Bladder microvascular endothelial cell (primary cell): ENCODE measurements at places on chromosomes 4 and X. TPM values are rescaled to one million over a fixed set of nuclear protein-coding genes. Genes with fewer than 3 reads are reported as not detected.

Gene HELQ
- 9.1 and 18.4 TPM in 2 replicates for total RNA-seq

Gene UGT8
- not detected in 2 replicates for total RNA-seq

Gene ADAMTS3
- 0.65 and 2.7 TPM in 2 replicates for total RNA-seq

Gene PCDH11X
- not detected in 2 replicates for total RNA-seq
